ENCODE measurements at places on chromosomes 7 and 10.

- no peak for DNase-seq
These were observed 159.9 kb downstream of the MGMT start for GRCh38 chr10:129626796-129627435.

- DNase-seq: no peak
These were observed 80.1 kb downstream of the FRMD4A start for GRCh38 chr10:14250496-14251076.

DNA sequence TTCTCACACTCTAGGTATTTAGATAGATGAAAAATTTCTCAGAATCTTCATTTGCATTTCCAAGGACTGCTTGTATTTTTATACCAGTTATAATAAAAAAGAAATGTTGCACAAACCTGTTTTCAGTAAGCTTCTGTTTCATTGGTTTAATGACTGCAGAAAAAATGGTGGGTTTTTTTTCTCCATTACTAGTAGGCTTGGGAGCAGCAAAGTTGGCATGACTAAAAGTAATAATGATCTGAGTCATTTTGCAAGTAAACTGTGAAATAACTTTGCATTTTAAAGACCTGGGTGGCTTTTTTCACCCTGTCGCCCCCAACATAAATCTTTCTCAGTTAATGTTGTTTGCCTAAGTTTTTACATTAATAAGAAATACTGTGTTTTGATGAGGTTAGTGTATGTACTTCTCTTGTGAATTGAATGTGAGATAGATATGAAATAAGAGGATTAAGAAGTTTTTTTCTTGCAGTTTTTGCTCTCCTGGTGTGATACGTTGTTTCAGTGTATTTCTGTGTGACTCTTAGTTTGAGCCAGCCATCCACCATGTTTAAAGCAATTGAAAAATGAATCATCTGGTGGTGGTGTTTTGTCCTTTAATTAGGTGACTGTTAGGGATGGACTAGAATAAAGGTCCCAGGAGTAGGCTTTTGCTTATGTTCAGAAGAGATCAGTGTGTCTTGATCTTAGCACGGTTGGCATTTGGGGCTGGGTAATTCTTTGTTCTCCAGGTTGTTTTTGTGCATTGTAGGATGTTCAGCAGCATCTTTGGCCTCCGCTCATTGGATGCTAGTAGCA, 1.8 kb downstream of the GNAI1 start:
- no peak for DNase-seq

DNA sequence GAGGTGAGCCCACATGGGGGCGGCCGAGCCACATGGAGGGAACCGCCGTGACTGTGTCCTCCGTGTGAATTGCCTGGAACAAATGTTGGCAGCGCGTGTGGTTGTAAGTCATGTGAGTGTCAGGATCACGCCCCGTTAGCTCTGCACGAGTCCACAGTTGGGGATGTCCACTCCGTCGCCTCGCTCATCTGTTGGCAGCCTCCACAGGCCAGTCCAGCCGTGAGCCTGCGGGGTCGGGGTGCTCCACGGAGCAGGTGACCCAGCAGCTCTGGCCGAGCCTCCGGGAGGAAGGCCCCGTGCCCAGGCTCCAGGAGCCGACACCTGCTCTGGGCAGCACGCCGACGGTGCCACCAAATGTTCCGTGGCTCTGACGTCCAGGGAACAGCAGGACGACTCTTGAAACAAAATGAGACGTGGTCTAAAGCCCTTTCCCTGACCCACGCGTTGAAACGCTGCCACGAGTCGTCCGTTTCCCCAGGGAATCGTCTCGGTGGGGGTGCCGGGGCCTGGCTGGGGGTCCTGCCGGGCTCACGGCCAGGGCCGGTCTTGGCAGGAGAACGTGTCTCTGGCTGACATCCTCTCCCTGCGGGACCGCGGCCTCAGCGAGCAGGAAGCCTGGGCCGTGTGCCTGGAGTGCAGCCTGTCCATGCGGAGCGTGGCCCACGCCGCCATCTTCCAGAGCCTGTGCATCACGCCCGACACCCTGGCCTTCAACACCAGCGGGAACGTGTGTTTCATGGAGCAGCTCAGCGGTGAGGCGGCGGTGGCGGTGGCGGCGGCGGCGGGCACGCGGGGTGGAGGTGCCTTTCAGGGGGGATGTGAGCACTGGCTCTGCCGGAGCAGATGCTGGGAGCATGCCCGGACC, 7.0 kb downstream of the KNDC1 start:
- no peak for DNase-seq

DNA sequence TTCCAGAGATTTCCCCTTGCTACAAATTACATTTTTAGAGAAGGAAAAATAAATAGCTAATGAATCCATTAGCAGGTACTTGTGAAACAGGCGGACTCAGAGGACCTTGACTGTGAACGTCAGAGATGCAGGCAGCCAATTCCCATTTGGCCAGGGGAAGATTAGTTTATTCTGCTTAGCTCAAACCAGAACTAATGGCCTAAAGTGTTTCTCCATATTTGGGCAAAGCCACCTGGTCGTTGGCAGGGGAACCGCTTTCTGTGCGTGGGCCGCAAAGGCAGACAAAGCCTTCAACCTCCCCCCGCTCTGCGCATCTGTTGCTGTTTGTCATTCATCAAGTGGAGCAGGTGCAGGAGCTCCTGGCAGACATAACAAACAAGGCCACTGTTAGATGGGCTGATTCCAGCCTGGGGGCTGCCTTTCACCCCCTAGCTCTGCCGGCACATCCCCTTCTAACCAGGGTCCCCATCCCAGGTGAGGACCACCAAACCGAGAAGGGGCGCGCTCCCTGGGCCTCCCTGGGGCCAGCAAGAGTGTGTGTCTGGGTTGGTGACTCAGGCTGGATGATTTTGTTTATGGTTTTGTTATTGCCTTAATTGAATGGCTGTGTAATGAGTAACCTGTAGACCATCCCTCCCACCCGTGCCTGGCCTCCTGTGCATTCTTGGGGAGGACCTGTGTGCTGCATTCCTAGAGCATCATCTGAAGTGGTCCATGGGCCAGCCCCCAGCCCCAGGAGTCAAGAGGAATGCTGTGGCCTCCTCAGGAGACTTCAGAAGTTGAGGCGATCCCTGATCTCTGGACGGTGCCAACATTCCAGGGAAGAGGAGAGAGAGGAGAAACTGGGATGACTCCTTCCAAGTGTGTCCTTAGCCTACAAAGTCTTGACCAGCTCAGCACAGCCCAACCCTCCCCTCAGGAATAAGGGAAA, 14.5 kb upstream of the CPA1 start:
- no peak for DNase-seq

- peak; percentile 67 for DNase-seq
These were observed 27.1 kb downstream of the PRLHR start for GRCh38 chr10:118568327-118568848.

GRCh38 chr7:117034851-117035464, 81.7 kb downstream of the ST7 start:
- no peak for DNase-seq

DNA sequence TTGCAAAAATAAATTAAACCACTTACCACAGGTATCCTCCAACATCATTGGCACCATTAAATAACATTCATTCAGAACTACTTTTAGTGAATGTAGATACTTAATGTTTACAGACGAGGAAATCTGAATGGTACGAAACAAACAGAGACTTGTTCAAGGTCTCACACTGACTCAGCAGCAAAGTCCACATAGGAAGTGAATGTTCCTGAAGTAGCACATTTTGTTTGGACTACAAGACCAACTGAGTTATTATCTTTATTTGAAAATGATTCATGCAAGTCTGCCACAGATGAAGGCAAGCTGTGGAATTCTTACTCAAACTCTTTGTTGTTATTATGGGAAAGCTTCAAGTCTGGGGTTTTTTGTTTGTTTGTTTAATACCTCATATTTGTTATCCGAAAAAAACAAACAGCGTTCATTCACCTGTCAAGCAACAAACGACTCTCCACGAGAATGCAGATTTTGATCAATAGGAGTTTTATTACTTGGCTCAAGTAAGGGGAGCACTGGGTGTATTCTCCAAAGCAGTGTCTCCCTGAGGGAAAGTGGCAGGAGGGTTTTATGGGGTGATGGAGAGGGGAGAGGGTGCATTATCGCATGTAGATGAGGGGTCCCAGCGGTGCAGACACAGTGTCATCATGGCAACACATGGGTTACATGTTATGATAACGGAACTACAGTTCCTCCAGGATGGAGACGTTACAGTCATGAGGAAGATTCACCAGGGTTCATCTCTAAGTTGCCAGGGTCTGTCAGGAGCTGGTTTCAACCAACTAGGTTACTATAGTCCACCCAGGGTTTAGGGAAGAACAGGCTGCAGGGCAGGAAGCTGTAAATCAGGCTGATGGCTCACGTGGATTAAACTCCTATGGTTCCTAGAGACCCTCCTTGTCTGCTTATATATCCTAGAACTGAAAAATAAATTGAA, 147.7 kb upstream of the AKR1E2 start:
- DNase-seq: no peak

DNA sequence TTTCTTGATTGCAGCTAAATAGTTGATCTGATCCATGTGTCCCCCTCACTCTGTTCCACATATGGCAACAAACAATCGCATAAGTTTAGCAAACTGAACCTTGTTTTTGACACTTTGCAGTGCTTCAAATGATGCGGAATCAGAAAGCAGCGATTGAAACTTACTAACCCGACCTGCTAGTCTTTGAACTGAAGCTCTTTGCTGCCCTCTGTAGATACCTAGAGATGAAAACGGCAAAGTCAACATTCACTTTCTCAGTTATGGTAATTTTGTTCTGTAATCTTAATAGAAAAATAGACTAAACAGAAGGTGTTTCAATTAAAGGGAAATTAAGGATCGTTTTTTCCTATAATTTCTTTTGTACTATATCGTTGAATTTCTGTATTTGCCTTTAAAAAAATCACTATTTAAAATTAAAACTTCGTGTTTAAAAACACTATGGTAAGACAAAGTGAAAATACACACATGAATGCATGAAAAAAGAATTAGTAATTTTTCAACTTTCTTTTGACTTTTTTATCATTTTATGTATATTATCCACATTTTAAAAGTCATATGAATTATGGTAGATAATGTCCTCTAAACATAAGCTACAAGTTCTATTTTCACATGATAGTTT, 276.5 kb downstream of the MAGI2 start:
- peak; percentile 9 for DNase-seq

DNA sequence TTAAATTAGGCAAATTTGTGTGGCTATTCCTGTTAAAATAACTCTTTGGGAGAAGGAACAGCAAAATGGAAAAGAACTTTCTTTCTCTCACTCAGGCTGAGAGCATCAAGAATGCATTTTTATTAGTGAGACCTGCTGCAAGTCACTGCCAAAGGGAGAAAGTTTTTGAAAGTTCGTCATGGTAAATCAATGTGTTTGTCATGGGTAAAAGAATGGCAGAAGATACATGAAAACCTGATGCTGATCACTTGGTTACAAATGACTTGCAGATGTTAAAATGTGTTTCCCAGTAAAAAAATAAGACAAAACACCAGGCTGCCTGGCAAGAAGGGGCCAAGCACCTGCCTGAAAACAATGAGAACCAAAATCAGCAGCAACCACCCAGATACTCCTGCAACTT, 484.7 kb upstream of the NRP1 start:
- no peak for DNase-seq

DNA sequence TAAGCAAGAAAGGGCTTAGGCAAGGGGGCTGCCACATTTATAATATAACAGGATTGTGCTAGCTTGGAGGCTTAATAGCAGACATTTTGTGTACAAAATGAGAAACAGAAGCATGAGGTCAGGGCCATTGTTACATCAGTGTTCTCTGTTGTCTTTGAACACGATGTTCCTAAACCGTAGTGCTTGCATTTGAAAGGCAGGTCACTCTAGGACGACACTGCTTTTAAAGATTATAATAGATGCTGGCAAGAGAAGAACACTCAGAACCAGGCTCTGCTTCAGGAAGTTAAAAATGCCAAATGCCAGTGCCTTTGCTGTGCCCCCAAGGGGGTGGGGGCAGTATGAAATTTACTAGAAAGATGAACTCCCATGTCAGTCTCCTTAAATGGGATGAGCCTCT, 91.1 kb downstream of the SORCS3 start:
- no peak for DNase-seq

DNA sequence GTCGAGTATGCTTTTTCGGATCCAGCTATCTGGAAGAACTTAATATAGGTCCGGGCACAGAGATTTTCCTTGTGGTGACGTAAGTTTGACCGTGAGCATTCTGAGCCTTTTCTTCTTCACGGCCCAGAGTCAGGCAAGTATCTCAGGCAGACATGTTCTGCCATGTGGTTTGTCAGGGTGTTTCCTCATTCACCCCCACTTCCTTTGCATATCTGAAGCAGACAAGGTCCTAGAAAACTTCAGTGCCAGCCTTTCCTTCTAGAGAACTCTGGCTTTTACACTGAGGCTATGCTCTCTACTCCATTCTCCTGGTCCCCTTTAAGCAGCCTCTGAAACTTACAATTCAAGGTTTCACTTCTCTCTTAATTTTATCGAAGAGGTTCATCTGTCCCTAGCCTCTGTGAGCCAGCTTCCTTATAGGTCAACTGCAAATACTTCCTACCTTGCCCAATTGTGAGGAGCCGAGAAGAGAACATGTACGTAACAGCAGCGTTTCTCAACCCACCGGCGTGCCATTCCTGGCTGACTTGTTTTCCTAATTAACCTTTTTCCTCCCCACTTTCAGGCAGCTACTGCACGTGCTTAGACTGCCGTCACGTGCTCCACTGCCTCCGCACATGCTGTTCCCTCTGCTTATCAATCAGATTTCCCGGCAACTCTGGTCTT, 47.3 kb downstream of the CDCA7L start:
- DNase-seq: no peak

DNA sequence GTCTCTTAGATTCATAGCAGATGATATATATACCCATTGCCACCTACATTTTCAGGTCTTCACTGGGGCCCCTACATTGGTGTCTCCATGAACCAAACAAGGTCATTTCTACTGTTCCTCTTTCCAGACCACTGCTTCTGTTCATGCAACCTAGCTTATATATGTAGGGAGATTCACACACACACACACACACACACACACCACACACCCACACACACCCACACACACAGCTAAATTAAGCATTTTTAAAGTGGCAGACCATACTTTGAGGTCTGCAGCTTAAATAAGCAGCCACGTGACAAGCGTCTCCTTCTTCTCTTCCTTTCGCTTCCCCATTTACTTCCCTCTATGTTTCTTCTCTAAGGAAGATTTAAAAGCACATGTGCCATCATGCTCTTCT, 70.0 kb upstream of the CC2D2B start:
- no peak for DNase-seq

GRCh38 chr7:12716134-12716681, 28.8 kb downstream of the ARL4A start:
- DNase-seq: no peak

DNA sequence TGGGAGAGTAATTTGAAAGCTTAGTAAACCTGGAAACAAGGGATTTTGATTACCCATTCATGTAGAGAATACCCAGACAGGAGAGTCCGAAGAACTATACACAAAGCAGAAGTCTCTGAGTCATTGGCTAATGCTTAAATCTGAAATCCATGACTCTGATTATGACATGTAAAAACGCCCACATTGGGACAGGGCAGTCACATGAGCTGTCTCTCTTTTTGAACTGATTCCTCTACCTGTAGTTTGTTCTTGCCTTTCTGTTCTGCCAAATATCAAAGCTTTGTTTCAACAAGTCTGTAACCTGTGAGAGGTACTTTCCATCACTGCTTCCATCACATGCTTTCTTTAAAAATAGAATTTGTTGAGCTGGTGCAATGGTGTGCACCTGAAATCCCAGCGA, 4.3 kb upstream of the GPNMB start:
- DNase-seq: no peak

Data from endothelial cell (in vitro differentiated cells).